ENCODE measurements at places on chromosomes 7 and 10.

- H3K4me1 ChIP-seq: no peaks in the 10 kb centered on the region
- DNase-seq: no peak
Observed at GRCh38 chr10:18437486-18437885, 213.9 kb downstream of the NSUN6 start.

DNA sequence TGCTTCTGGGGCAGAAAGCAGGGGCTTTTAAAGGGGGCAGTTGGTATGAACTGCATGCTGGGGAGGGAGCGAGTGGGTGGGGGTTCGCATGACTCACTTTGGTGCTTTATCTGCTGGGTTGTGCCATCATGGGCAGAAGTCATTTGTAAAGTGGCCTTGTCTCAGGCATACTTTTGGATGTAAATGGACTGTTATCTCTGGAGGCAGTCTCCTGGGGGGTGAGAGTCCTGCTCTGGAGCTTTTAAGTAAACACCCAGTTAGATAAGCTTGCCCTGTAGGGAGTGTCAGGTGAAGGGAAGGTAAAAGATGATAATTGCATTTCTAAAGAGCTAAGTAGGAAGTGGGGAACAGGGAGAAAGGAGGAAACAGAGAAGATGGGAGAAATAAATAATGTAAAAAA, 1.6 kb upstream of the GSTO1 start:
- no peak overlapping the region for H3K27ac ChIP-seq
- peak; percentile 59 for DNase-seq
- H3K27me3 ChIP-seq: no peaks in the 10 kb centered on the region
- no peak overlapping the region for H3K4me3 ChIP-seq
- no peaks in the 10 kb centered on the region for H3K4me1 ChIP-seq
- H3K36me3 ChIP-seq: no peaks in the 10 kb centered on the region

DNA sequence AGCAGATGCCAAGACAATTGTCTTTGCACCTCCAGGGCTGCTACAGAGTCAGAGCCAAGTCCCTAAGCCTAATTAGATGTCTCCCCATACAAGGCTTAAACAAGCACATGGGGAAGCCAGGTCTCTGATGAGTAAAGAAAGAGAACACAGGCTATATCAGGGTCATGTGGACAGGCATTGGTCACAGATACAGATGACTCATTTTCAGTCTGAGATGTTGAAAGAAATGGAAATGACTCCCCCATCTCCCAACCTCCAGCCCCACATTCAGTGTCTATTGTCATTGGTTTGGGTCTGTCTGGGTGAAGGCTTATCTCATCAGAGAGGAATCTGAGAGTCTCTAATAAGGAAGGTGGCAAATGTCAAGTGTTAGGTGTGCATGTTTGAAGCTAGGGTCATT, 290.1 kb upstream of the KIAA1217 start:
- H3K4me3 ChIP-seq: no peak overlapping the region
- no peak overlapping the region for H3K27ac ChIP-seq
- no peaks in the 10 kb centered on the region for H3K36me3 ChIP-seq
- H3K27me3 ChIP-seq: no peaks in the 10 kb centered on the region

DNA sequence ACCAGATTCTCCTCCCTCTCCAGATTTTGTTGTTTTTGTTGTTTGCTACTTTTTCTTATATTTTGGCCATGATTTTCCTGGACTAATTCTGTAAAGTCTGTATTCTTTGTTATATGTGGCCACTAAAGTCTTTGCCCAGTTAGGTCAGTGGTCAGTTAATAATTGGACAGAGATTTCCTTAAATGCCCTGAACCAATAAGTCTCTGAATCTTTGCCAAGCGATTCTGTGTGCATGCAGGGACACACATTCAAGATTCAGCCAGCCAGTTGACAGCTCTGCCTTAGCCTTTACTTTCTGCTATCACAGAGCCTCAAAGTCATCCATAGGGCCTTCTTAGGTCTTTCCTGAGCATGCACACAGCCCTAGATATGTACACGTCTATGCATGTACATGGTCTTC, 11.0 kb upstream of the COL17A1 start:
- H3K4me3 ChIP-seq: no peak overlapping the region
- H3K36me3 ChIP-seq: no peaks in the 10 kb centered on the region
- H3K27me3 ChIP-seq: no peaks in the 10 kb centered on the region

- peak overlapping the region; percentile 99 for H3K27ac ChIP-seq
- no peaks in the 10 kb centered on the region for H3K27me3 ChIP-seq
- DNase-seq: no peak
- no peaks in the 10 kb centered on the region for H3K4me1 ChIP-seq
- peak overlapping the region; percentile 100 for H3K4me3 ChIP-seq
- no peaks in the 10 kb centered on the region for H3K36me3 ChIP-seq
Observed at GRCh38 chr10:48306870-48307710, 613 bp downstream of the MAPK8 start.

Data from Peyer's patch (tissue), 4 donors.